ENCODE measurements at places on chromosomes 1 and 21.
A peak's percentile ranks its signal among the peaks of the same experiment; 100 is the strongest.

DNA sequence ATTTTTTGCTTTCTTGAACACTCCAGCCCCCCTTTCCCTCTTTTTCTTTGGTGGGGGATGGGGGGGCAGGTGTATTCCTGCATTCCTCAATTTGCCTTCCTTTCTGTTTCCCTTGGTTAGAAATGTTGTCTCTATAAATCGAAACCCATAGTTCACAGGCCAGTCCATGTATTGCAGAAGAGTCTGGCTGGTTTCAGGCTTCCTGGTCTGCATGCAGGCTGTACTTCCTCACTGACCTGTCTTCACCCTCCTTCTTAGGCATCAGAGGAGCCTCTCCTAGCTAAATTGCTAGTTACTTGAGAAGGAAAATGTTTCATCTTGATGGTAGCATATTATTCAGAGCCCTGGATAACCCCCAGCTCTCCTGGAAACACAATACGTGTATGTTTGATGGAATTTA, 140.0 kb downstream of the SPATA46 start:
- DNase-seq, result peak; percentile 41

DNA sequence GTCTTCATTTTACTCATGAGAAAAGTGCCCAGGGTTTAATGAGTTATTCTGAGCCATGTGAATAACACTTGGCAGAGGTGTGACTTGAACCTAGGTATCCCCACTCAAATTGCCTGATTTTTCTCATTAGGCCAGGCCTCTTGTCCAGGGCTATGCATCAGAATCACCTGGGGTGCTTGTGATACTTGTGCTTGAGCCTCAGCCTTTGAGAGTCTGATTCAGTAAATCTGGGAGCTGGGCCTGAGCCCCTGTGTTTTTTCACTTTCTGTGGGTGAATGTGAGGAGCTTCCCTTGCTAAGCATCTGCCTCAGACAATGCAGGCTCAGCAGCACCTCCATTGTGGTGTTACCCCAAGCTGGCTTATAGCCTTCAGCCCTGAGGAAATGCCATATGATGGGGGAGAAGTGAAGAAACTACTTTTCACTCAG, 127.1 kb downstream of the S1PR1 start:
- DNase-seq, result no peak

- peak; percentile 12 for DNase-seq
Observed at GRCh38 chr1:19370453-19371170, 58.5 kb downstream of the SLC66A1 start.

DNA sequence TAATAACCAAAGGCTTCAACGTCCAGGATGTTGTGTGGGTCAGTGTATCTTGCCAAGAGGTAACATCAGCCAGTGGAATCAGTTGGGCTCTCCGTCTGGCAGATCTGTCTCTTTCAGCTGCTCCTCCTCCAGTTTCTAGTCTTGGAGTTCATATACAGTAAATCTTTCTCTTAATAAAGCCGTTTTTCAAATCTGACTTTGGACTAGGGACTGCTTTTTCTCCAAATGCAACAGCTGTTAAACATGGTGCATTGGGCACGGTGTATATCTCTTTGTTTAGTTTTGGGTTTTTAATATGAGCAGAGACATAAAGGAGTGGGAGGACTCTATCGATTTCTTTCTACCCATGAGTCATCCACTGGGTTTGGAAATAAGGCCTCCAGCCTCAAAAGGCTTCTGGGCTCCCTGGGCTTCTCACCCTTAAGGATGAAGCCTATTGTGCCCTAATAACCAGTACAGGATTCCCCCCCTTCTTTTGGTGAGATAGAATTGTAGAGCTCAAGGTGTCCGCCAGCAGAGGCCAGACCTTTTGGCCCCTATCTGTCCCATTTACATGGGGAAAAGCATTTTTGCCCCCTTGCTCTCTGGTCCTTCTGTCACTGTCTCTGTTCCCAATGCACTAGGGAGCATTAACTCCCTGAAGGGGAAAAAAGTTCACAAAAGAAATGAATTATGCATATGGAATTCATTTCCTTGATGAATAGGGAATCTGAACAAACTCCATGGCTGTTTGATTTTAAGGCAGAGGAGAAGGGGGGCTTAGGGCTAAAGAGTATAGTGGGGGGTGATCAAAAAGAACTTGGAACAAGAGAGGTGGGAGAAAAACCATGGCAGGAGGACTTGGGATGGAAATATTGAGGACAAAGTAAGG, 86.0 kb downstream of the PBX1 start:
- no peak for DNase-seq

GRCh38 chr1:116503546-116504307, 67.1 kb downstream of the CD58 start:
- peak; percentile 79 for DNase-seq

- DNase-seq, result no peak
Observed at GRCh38 chr1:110335265-110335664, 3.9 kb upstream of the RBM15 start.

- no peak for DNase-seq
Observed at GRCh38 chr1:6005276-6005917, 13.2 kb upstream of the NPHP4 start.

DNA sequence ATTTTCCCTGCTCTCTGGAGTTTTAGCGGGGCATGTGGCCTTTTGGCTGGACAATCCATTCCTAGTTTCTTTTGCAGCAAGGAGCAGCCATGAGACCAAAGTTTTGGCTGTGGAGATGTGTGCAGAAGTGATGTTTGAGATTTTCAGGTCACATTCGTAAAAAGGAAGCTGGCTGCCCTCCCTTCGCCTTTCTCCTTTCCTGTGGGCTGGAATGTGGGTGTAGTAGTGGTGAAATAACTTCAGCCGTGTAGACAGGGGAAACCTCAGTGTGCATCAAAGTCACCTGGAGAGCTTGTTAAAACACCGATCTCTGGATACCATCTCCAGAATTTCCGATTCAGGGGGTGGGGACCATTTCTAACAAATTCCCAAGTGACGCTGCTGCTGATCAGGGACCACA, 5.3 kb upstream of the GPR88 start:
- no peak for DNase-seq

- no peak for DNase-seq
Observed at GRCh38 chr1:159040206-159040605, 30.5 kb downstream of the IFI16 start.

DNA sequence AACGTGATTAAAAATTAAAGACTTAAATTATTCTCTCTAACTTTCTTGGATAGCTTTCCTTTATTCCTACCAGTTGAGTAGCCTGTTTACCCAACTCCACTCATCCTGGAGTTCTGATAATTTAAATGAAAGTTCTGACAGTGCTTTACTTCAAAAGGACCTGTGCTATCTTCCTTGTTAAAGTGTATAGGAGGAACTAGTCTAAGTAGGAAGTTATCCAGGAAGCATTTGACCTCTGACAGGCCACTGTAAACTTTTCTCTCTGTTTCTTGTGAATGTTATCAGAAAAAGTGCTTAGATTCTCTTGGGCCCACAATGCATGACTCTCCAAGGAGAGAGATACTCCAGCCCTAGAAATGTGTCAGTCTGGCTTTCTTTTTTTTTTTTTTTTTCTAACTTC, 9.2 kb downstream of the UAP1 start:
- DNase-seq, result no peak

DNA sequence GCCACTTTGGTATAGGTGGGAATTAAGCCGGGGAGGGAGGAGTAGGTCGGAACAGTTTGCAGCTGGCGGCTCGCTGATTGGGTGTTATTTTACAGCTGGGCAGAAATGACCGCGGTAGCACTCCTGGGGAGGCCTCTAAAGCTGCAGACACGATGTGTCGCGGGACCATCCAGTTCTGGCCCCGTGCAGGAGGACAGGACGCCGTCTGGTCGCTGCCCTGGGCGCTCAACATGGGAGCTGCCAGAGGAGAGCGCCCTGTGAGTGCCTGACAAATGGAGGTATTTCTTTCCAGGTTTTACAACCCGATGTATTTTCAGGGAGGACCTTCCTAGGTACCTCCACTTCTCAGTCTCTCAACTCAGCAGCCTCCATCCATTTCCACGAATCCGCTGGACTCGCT, 46.2 kb downstream of the CDC7 start:
- no peak for DNase-seq

GRCh38 chr21:45001134-45002095, 61.6 kb downstream of the SLX9 start:
- DNase-seq, result no peak

DNA sequence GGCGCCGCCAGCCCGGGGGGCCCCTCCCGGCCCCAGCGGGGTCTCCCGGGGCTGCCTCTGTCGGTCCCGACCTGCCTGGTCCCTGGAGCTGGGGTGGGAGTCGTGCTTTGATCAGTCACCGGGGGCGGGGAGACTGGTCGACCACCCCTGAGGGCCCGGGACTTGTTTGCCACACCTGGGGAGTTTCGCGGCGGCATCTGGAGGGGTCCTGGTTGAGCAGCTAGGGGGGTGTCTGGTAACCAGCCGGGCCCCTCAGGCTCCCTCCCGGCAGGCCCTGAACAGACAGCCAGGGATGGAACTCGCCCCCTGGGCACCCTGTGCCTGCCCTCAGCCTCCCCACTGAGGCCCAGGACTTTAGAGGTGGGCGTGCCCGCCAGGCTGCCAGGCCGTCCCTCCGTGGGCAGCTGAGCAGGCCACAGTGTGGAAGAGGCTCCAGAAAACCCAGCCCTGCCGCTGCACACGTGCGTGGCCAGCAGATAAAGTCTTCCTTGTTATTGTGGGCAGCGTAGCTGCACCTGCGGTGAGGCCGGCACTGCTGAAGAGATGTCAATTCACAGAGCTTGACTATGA, 13.3 kb upstream of the SAMD11 start:
- no peak for DNase-seq

DNA sequence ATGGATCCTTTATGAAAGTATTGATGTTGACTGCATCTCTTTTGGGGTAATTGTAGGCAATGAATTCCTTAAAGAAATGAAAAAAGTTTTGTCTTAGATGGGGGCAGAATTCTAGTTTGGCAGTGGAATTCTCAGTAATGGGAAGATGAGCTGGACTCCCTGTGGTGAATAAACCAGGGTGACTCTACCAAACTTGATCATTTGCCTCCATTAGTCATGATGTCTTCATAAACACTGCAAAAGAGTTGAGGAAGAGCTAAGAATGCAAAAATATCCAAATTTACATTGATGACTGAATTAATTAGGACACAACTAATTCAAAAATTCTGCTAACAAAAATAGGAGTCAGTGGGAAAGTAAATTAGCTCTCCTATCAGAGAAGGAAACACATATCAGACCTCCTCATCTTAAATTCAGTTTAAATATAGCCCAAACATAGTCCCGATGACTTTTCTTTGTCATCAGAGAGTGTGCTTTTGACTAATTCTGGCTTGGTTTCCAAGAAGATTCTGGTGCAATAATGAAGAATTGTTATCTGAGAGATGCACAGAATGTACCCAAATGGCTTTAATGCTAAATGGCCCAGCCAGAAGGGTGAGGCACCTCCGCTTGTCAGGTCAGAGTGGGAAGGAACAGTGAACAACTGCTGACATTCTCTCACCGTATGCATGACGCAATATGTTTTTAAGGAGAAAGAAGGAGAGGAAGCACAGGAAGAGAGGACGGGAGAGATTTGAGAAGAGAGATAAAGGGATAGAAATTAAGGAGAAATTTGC, 525.1 kb downstream of the LMO4 start:
- peak; percentile 12 for DNase-seq

GRCh38 chr1:157158967-157159366, 20.8 kb upstream of the ETV3 start:
- DNase-seq, result no peak
